ENCODE measurements at places on chromosomes 6 and 20. TPM values are rescaled to one million over a fixed set of nuclear protein-coding genes. Genes with fewer than 3 reads are reported as not detected.

- H3K36me3 ChIP-seq, result peaks cover 1% of the 10 kb centered on the region
- no peak overlapping the region for H3K4me3 ChIP-seq
- no peaks in the 10 kb centered on the region for H3K4me1 ChIP-seq
- no peak for DNase-seq
- no peaks in the 10 kb centered on the region for H3K27me3 ChIP-seq
- H3K27ac ChIP-seq, result no peak overlapping the region
Measured at GRCh38 chr6:4889701-4890100, 113.5 kb downstream of the CDYL start.

- no peak overlapping the region for H3K4me3 ChIP-seq
- H3K36me3 ChIP-seq, result no peaks in the 10 kb centered on the region
- H3K4me1 ChIP-seq, result no peaks in the 10 kb centered on the region
Measured at GRCh38 chr6:69007781-69008180, 372.7 kb downstream of the ADGRB3 start.

- peak; percentile 3 for DNase-seq
- no peaks in the 10 kb centered on the region for H3K27me3 ChIP-seq
- H3K27ac ChIP-seq, result no peak overlapping the region
- no peaks in the 10 kb centered on the region for H3K36me3 ChIP-seq
Measured at GRCh38 chr20:33604084-33604990, 57.8 kb upstream of the C20orf144 start.

DNA sequence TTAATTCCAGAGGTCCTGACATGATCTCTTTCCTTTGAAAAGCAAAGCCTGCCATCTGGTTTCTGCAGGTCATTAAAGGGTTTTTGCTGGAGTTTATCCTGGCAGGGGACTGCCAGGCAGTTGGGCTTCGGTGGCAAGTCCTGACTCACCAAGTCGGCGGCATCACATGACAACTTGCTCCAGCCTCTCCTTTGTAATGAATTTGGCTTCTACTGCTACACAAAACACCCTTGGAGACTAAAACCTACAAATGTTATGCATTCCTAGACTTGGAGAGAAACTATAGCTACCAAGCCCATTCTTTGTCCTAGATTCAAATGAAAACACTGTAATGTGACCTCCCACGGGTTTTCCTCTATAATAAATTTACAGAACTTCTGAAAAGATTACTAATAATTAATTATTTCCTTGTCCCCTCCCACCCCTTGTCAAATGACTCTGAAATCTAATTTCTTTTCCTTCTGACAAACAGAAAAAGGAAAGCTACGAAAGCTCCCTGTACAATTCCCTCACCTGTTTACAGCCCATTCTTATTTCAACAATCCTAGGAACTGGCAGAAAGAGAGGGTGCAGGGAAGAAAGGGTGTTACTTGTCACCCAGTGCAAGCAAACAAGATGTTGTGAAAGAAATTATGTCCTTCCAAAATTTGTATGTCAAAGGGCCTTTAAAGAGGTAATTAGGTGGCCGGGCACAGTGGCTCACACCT, 62.9 kb downstream of the QRSL1 start:
- DNase-seq, result peak; percentile 77
- H3K4me1 ChIP-seq, result no peaks in the 10 kb centered on the region
- no peaks in the 10 kb centered on the region for H3K27me3 ChIP-seq

GRCh38 chr20:32516583-32517517, 68.3 kb downstream of the NOL4L start:
- no peak overlapping the region for H3K27ac ChIP-seq
- DNase-seq, result no peak

DNA sequence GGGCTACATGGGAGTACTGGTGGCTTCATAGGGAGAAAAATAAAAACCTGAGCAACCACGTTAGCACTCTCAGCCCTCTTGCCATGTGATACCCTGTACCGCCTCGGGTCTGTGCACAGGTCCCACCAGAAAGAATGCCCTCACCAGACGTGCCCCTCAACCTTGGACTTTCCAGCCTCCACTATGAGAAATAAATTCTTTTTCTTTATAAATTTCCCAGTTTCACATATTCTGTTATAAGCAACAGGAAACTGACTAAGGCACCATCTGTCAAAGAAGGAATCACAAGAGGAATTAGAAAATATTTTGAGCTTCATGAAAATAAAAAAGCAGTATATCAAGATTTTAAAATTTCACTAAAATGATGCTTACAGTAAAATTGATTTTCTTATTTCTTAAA, 168.4 kb upstream of the BMP5 start:
- H3K27me3 ChIP-seq, result no peaks in the 10 kb centered on the region
- H3K36me3 ChIP-seq, result no peaks in the 10 kb centered on the region
- DNase-seq, result no peak
- no peaks in the 10 kb centered on the region for H3K4me1 ChIP-seq

DNA sequence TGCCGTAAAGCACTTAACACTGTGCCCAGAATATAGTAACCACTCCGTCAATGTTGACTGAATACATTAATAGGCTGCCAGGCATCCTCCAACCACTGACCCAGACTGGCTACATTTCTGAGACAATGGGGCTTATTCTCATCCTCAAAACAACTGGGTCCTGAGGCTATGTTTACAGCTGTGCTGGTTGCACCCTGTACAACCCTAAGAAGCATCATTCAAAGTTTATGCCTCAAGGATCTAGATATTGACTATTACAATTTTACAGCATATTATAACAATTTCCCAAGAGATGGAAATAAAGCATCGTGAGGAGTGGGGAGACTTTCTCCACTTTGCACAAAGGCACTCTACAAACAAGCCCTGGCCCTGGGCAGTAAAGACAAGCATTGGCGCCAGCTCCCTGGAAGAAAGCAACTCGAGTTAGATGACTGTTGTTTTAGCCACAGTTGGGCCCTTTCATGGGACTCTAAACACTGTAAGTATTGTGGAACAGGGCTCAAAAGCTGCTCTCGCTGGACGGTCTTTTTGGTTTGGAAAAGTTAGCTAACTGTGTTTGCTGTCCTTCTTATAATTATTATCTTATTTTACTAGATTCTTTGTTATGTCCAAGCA, 30.2 kb downstream of the MYLIP start:
- no peak overlapping the region for H3K27ac ChIP-seq
- no peak overlapping the region for H3K4me3 ChIP-seq
- DNase-seq, result no peak
- no peaks in the 10 kb centered on the region for H3K36me3 ChIP-seq
- H3K4me1 ChIP-seq, result peaks cover 2% of the 10 kb centered on the region

DNA sequence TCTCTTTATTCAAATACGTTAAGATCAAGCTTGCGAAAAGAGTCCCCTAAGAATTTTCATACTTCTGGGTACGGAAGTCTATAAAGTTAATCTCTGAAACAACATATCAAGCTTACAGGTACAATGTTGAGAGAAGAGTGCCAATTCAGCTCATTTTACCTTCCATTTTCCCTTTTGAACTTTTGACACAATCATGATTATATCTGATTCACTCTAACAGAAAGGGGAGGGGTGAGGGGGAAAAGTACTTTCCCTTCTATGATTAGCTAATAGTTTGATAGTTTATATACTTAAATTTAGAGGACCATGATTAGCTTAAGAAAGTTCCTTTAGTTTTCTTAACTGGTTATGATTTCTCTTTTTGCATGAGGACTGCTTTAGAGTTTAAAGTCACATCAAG, 33.5 kb downstream of the SNX3 start:
- H3K27ac ChIP-seq, result no peak overlapping the region
- DNase-seq, result no peak
- no peaks in the 10 kb centered on the region for H3K4me1 ChIP-seq

DNA sequence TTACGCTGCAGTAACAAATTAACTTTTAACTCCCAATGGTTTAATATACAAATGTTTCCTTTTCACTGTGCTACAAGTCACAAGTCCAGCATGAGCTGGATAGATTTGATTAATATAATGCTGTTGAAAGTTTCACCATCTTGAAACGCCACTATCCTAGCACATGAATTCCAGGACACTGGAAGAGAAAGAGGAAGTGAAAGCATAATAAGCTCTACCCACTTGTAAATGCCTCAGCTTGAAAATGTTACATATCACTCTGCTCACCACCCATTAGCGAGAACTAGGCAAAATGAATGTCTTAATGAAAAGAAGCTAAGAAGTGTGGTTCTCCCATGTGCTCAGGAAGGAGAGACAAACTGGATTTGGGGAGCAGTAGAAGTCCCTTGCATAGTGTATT, 46.9 kb downstream of the PCSK2 start:
- H3K4me3 ChIP-seq, result no peak overlapping the region
- H3K4me1 ChIP-seq, result no peaks in the 10 kb centered on the region
- no peaks in the 10 kb centered on the region for H3K27me3 ChIP-seq
- no peak overlapping the region for H3K27ac ChIP-seq
- no peak for DNase-seq
- no peaks in the 10 kb centered on the region for H3K36me3 ChIP-seq

DNA sequence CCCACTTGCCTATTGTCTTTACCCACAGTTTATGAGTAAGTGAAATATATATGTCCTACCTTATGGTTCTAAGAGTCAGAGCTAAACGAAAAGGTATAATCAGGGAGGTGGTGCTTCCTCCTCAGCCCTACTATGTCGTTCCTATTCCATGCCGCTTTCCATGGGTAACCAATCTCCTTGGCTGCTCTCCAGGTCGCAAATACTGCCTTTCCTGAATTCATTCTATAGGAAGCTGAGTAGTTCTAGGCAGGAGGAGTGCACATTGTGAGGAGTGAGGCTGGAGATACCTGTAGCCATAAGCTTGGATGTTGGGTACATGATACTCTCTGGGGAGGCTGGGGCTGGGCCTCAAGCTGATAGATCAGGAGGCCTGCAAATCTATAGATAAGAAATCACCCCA, 5.8 kb downstream of the IL20RA start:
- DNase-seq, result no peak
- H3K27me3 ChIP-seq, result no peaks in the 10 kb centered on the region
- H3K4me1 ChIP-seq, result no peaks in the 10 kb centered on the region
- no peak overlapping the region for H3K4me3 ChIP-seq
- H3K36me3 ChIP-seq, result no peaks in the 10 kb centered on the region
- H3K27ac ChIP-seq, result no peak overlapping the region

DNA sequence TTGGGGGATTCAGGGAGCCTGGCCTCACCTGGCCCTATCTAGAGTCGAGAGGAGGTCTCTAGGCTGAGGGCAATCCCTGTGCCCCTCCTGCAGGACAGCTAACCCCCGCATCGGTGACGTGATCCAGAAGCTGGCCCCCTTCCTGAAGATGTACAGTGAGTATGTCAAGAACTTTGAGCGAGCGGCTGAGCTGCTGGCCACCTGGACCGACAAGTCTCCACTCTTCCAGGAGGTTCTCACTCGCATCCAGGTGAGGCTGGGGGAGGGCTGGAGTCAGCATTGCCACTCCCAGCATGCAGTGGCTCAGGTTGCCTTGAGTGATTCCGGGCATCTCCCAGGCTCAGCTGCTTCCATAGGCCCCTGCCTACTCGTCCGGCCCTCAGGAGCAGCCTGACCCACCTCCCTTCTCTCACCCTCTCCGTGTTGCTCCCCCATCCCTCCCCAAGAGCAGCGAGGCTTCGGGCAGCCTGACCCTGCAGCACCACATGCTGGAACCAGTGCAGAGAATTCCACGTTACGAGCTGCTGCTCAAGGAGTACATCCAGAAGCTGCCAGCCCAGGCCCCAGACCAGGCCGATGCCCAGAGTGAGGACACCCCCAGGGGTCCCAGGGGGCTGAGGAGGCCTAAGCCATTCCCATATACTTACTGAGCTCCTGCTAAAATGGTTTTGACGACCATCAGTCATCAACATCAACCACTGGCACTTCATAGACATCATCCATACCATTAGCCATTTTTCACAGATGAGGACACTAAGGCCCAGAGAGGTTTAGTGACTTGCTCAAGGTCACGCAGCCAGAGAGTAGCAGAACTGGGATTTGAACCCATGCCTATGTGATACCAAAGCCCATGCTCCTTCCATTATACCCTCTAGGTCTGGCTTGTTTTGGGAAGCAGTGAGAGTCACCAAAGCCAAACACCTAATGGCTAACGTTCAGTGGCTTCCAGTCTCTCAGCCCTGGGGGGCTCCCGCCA, 8.3 kb downstream of the FGD2 start:
- no peak overlapping the region for H3K27ac ChIP-seq
- H3K4me1 ChIP-seq, result peaks cover 3% of the 10 kb centered on the region
- H3K27me3 ChIP-seq, result peaks cover 3% of the 10 kb centered on the region
- H3K4me3 ChIP-seq, result no peak overlapping the region
- DNase-seq, result no peak

GRCh38 chr20:10800288-10800687, 126.5 kb upstream of the JAG1 start:
- H3K36me3 ChIP-seq, result no peaks in the 10 kb centered on the region
- H3K4me3 ChIP-seq, result no peak overlapping the region

DNA sequence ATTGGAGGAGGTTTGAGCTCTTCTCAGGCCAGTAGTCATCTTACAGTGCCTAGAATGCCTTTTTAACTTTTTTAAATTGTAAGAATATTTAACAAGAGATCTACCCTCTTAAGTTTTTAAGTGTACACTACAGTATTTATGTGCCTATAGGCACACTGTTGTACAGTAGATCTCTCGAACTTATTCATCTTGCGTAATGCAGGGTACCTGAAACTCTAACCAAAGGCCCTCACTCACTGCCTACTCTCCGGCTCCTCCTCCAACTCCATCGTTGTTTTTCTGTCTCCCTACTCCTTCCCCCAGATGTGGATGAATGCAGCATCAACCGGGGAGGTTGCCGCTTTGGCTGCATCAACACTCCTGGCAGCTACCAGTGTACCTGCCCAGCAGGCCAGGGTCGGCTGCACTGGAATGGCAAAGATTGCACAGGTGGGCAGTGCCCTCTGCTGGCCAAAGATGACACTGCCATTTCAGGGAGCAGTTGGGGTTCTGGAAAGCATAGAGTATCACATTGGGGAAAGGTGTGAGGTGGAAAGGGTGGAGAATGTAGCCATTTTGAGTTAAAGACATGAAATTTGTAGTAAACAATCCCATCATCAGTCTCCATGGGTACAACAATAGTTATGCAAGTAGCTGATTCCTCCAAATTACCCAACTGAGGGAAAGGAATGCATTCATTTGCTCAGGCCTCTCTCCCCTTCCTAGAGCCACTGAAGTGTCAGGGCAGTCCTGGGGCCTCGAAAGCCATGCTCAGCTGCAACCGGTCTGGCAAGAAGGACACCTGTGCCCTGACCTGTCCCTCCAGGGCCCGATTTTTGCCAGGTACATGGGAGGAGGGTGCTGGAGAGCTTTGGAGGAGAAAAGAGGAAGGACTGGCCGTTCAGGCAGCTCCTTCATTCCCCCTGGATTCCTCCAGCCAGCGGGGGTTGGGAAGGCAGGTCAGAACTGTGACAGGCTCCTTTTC, 18.4 kb upstream of the ZNF76 start:
- H3K36me3 ChIP-seq, result no peaks in the 10 kb centered on the region
- H3K27me3 ChIP-seq, result no peaks in the 10 kb centered on the region
- H3K4me3 ChIP-seq, result no peak overlapping the region
- no peak overlapping the region for H3K27ac ChIP-seq

- peak; percentile 71 for DNase-seq
- no peak overlapping the region for H3K4me3 ChIP-seq
- no peak overlapping the region for H3K27ac ChIP-seq
Measured at GRCh38 chr6:158808941-158809678, 10.1 kb downstream of the EZR start.

- peaks cover 7% of the 10 kb centered on the region for H3K4me1 ChIP-seq
- DNase-seq, result peak; percentile 87
- H3K27me3 ChIP-seq, result peaks cover 2% of the 10 kb centered on the region
- H3K27ac ChIP-seq, result no peak overlapping the region
- peaks cover 32% of the 10 kb centered on the region for H3K36me3 ChIP-seq
Measured at GRCh38 chr20:38435555-38435939, 419 bp upstream of the SNHG17 start.

Gene NKX2-4
- not detected for polyA plus RNA-seq

Gene SDCBP2
- polyA plus RNA-seq, result 0.78 TPM

Gene WFDC12
- not detected for polyA plus RNA-seq

Gene TFAP2B
- not detected for polyA plus RNA-seq

Gene AAR2
- polyA plus RNA-seq, result 24.3 TPM

Gene SNX21
- 23.3 TPM for polyA plus RNA-seq

Gene MLN
- not detected for polyA plus RNA-seq

Gene CEP162
- 2.6 TPM for polyA plus RNA-seq

Gene SPINT3
- not detected for polyA plus RNA-seq
